ENCODE measurements at places on chromosomes 7 and 10.

- DNase-seq = no peak
Measured at GRCh38 chr10:48287417-48288391, 13.2 kb upstream of the FRMPD2 start.

- DNase-seq = no peak
Measured at GRCh38 chr10:126979311-126979710, 74.1 kb downstream of the DOCK1 start.

DNA sequence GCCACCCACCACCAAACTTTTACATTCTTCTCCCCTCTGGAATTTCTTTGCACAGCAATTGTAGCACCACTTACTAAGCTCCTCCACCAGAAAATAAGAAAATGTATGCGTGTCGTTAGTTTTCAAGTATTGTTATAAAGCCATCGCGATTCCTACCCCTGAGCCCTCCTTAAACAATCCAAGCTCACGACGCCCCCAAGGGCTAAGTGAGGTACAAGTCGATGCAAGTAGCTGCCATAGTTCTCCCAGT lies 1.3 kb downstream of the FRAT2 start:
- DNase-seq = no peak

GRCh38 chr7:49805371-49806007 lies 32.1 kb downstream of the VWC2 start:
- DNase-seq = no peak

DNA sequence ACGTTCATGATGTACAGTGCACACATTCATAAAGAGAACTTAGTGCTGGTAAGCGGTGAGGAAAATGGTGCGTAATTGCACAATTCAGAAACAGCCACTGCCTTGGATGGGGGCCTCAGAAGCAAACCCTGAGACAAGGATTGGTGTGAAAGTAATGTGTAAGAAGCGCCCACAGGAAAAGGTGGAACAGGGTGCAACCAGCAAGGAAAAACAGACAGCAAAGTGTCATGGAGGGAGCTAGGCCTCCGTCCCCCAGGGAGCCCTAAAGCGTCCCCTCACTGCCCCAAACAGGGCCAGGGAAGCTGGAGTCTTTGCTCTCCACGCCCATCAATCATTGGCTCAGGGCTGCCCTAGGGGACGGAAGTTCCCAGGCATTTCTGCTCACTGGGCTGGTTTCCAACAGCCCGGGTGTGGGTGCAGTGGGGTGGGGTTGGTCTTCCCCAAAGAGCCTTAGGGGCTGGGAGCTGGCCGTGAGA lies 9.6 kb upstream of the C10orf105 start:
- DNase-seq = no peak

GRCh38 chr7:87398446-87398845 lies 53.0 kb downstream of the CROT start:
- no peak for DNase-seq

GRCh38 chr10:8242295-8242872 lies 187.9 kb downstream of the GATA3 start:
- peak; percentile 24 for DNase-seq

DNA sequence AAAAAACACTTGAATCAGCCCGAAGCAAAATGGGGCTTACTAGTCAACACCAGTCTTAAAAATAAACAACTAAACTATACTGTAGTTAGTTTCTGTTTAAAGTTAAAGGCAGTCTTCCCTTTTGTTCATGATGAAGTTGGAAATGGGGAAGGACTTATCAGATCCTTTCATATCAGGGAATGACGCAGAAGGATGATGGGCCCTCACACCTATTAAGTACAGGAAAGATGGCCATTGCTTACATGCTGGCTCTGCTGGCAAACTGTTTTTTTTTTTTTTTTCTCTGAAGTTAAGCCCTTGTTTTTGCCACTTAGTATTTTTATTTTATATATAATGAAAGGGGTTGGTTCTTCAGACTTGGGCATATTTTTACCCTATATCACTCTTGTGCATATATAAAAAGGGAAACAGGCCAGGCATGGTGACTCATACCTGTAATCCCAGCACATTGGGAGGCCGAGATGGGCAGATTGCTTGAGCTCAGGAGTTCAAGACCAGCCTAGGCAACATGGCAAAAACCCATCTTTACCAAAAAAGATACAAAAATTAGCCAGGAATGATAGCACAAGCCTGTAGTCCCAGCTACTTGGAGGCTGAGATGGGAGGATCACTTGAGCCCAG lies 16.6 kb upstream of the NRBF2 start:
- DNase-seq = no peak

GRCh38 chr7:31054608-31055278 lies 2.6 kb downstream of the ADCYAP1R1 start:
- DNase-seq = no peak

GRCh38 chr7:135803143-135803542 lies 54.5 kb upstream of the FAM180A start:
- DNase-seq = no peak

DNA sequence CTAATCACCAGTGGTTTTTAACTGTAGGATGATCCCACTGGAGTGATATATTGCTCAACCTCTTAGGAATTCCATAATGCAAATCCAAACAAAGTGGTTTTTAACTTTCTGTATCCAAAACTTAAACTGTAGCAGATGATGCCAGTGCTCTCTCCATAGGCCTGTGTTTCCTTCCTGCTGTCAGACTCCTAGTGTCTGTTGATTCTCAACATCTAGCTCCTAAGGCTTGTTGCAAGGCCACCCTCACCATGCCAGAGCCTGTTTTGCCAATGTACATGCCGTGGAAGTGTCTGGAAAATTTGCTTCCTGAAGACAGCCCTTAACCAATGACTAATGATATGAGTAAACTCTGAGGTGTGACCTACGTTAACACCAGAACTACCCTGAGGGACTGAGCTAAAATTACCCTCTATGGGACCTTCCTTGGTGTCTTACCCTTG lies 39.3 kb downstream of the C1GALT1 start:
- no peak for DNase-seq

- DNase-seq = peak; percentile 46
Measured at GRCh38 chr7:130970196-130970595, 236.2 kb upstream of the KLF14 start.

GRCh38 chr7:35727571-35727970 lies 32.6 kb upstream of the HERPUD2 start:
- DNase-seq = no peak

- DNase-seq = no peak
Measured at GRCh38 chr10:63738410-63738809, 217.2 kb downstream of the REEP3 start.

DNA sequence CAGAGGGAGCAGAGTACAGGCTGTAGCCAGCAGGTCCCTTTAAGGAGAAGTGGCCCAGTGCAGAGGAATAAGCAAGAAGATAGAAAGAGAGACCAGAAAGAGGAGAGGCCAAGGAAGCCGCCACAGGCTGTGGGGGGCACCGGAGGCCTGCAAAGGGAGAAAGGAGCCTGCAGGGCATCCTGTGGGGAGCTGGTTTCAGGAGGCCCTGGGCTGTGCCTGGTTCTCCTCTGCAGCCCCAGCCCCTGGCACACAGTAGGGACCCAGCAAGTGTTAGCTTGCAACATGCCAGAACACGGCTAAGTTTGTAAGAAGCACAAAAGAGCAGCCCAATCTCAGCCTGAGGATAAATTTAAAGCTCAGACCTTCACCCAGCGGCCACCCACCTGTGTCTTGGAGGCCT lies 12.3 kb upstream of the C10orf71 start:
- no peak for DNase-seq

DNA sequence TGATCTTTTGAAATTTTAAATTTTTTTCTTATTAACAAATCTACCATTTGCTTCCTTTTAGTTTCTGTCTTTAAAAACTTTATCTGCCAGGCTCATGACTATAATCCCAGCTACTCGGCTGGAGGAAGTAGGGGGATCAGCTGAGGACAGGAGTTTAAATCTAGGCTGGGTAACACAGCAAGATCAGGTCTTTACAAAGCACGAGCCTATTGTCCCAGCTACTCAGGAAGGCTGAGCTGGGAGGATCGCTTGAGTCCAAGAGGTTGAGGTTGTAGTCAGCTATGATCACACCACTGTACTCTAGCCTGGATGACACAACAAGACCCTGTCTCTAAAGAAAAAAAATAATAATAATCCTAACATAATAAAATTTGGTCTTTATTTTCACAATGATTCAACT lies 17.5 kb downstream of the DPY19L1 start:
- DNase-seq = no peak

GRCh38 chr7:130553398-130554029 lies 61.6 kb downstream of the MEST start:
- DNase-seq = no peak

- DNase-seq = no peak
Measured at GRCh38 chr10:93463723-93464476, 18.2 kb downstream of the MYOF start.

GRCh38 chr10:116164291-116164690 lies 108.7 kb downstream of the GFRA1 start:
- no peak for DNase-seq

DNA sequence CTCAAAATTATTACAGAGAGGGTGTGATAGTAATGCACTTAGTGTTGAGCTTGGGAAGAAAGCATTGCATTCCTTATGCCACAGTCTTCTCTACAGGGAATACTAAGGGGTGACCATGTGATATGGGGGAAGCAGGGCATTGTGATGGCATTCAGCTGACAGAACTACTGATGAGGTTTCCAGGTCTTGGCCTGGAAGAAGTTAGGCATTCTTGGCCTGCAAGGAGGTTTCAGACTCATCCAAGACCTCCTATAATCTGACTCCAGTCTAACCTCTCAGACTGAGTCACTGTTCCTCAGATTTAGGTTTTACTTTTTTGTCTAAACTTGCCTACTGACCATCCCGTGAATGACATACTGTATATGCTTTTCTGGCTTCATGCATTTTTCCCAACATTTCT lies 7.9 kb downstream of the STMP1 start:
- no peak for DNase-seq

- peak; percentile 68 for DNase-seq
Measured at GRCh38 chr7:37342688-37343471, 105.8 kb downstream of the ELMO1 start.

DNA sequence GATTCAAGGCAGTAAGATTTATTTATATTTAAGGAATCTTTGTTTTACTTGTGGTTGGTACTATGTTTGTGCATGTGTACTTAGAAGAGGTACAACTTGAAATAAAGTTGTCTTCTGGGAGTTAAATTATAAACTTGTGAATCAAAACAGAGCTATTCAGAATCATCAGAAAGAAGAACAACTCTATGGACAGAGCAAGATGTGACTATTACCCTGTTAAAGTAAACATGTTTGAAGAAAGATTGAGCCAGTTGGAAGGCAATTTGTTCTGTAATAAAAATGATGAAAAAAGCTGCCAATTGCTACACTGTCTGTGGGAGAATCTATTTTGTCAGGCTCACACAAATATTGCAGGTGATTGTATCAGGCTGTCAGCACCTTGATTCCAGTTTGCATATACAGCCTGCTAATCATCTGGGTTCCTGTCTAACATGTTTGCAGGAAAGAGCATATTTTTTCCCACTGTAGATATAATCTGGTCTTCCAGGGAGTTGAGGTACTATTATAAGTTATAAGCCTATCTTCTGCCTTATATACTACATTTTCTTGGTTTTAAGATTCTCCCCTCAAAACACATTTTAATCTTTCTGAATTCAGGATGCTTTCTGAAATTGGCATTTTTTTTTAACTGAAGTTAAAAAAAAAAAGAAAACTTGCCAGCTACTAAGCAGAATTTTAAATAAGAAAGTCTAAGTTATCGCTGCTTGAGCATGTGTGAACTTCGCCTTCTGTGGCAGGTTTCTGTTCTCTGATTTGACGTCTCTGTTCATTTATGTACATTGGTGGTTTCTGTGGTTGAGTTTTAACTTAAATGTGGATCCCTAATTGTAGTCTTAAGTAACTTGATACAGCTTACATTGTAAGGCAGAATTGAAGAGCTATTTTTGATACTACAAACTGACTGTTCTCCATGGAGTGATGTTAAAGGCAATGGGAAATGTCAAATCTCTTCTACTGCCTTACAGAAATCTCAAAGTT lies 46.0 kb downstream of the ZNRF2 start:
- DNase-seq = no peak

GRCh38 chr7:44148961-44149536 lies 7.9 kb upstream of the MYL7 start:
- DNase-seq = no peak

Data from activated CD4-positive, alpha-beta T cell treated with anti-CD3 and anti-CD28 coated beads for 4 hours (primary cell).